AG08396 (cell line): ENCODE measurements at places on chromosomes 4 and X.

DNA sequence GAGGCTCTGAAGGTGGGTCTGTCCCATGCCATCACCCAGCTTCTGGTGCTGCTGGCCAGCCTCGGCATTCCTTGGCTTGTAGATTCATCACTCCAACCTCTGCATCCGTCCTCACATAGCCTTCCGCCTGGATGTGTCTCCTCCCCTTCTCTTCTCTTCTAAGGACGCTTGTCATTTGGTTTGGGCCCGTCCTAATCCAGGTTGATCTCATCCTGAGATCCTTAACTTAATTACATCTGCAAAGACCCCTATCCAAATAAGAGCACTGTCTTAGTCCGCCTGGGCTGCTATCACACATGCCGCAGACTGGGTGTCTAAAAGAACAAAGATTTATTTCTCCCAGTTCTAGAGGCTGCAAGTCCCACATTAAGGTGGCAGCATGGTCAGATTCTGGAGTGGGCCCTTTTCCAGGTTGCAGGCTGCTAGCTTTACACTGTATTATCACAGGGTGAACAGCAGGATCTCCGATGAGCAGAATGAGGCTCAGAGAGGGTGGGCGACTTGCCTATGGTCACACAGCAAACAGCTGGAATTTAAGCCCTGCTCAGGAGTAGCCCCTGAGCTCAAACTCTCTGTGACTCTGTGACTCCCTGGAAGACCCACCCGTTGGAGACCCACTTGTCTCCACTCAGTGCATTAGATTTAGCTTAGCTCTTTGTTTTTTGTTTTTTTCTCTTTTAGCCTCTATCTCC lies 113.1 kb downstream of the STK32B start:
- DNase-seq: no peak

- no peak for DNase-seq
Observed at GRCh38 chr4:8696369-8697127, 104.0 kb downstream of the CPZ start.

- no peak for DNase-seq
Observed at GRCh38 chr4:142291299-142292050, 554.6 kb downstream of the INPP4B start.

- peak; percentile 46 for DNase-seq
Observed at GRCh38 chr4:25441519-25442117, 64.6 kb downstream of the ANAPC4 start.
